ENCODE measurements at places on chromosomes 6 and 20.
A peak's percentile ranks its signal among the peaks of the same experiment; 100 is the strongest.

GRCh38 chr6:140988780-140989179, 1143.9 kb upstream of the GJE1 start:
- DNase-seq, result no peak

- DNase-seq, result no peak
Measured at GRCh38 chr20:13348311-13349234, 127.5 kb downstream of the ISM1 start.

GRCh38 chr6:4553387-4553786, 222.8 kb upstream of the CDYL start:
- DNase-seq, result no peak

- no peak for DNase-seq
Measured at GRCh38 chr20:21808139-21808538, 102.7 kb downstream of the PAX1 start.

DNA sequence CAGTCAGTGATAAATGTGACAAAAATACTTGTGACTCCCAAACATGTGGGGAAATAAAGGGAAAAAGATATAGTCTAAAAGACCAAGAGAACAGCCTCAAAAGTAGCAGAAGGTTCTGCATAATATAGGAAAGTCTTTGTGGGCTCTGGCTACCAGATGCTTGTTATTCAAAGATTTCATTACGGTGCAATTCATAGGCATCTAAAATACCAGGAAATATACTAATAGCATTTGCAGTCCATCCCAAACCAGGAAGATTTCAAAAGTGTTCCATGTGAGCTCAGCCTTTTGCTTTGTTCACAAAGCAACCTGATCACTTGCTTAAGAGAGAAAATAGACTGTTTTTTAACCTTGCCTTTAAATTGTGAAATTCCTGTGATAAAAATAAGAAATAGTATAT, 506.7 kb upstream of the MARCKS start:
- DNase-seq, result no peak

DNA sequence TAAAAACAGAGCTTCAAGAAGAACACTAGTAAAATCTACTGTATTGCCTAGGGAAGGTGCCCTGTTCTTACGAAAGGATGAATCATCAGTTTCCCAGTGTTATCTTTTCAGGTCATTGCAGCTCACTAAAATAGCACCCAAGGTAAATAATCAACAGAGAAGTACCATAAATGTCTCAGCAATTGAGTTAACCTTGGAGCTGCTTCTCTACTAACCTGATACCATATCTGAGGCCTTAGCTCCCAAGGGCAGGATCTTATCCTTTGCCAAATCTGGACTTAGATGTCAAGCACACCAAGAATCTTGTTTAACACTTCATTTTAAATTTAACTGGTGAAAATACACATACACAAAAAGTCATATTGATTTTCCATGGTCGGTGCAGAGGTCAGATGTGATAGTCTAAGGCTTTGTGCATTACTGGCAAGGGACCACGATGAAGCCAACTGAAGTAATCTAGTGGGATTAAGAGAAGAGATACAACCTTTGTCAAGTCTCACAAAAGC, 81.5 kb downstream of the EDN1 start:
- no peak for DNase-seq

- no peak for DNase-seq
Measured at GRCh38 chr6:108116546-108117426, 42.2 kb upstream of the OSTM1 start.

DNA sequence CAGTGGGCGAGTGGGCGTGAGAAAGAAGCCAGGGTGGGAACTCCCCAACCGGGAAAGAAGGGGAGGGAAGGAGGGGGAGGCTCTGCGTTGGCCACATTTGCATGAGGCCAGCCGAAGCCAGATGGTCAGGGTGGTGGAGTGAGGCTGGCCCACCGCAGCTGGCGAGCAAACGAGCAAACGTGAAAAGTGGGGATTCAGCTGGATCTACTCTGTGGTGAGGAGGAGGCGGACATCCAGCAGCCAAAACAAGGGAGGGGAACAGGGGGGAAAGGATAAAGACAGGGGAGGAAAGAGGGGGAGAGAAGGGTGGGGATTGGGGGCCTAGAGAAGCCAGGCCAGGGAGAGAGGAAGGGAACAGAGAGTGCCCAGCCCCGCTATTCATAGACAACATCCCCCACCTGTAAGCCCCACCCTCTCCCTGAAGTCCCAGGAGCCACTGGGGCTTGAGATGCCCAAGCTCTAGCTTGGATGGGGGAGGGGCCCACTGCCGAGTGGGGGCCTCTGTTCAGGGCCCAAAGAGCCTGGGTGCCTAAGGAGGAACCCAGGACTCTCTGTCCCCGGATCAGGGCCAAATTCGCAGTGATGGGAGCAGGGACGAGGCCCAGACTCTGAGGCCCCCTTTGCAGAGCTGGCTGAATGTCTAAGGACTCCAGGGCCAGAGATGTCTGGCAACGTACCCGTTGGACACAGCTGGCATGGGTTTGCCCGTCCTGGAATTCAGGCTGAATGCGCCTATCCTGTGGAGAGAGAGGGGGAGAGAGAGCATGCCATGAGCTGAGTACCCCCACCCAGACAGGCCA, 45.1 kb downstream of the CPNE5 start:
- DNase-seq, result no peak

DNA sequence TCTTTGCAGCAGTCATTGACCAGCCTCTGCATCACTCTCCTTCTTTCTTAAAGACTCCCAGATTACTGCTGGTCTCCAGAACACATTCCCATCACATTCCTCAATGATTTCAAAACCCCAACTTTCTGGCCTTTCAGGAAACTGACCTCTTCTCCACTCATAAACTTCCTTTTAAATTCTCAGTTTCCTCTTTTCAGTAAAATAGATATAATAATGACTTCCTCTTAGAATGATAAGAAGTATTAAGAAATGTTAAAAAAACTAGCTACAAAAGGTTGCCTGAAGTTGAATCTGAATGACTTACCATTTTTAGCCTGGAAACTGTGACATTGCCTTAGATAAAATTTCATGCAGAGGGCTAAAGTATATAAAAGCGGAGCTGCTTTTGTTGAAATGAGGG, 239.3 kb downstream of the OGFRL1 start:
- DNase-seq, result no peak

DNA sequence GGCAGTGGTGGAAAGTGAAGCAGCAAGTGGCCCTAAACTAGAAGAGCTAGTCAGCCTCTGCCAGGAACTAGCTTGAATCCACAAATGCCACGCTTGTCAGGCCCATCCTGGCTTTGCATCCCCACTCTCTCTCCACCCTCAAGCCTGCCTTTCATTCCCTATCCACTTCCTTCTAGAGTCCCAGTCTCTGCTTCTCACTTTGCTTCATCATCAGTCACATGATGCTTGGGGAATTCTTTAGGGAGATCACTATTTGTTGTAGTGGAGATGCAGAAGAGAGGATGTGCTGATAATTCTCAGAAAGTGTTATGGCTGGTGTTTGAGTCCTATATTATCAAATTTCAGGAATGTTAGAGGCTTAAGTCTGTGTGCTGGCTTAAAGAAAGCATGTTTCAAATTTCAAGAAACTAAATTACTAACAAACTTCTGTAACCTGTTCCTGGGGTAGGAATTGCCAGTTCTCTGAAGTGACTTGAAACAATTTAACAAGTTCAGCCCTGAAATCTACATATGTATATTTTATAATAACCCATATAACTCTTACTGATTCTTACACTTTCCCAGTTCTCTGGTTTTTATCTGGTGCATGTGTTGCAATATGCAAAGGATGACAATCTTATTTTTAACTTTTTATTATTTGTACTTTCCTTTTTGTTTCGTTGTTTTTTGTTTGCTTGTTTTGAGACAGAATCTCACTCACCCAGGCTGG, 7.5 kb downstream of the TRIM39 start:
- DNase-seq, result no peak

GRCh38 chr20:10924644-10925201, 250.9 kb upstream of the JAG1 start:
- no peak for DNase-seq

GRCh38 chr6:56938649-56939191, 16.2 kb upstream of the BEND6 start:
- peak; percentile 95 for DNase-seq

DNA sequence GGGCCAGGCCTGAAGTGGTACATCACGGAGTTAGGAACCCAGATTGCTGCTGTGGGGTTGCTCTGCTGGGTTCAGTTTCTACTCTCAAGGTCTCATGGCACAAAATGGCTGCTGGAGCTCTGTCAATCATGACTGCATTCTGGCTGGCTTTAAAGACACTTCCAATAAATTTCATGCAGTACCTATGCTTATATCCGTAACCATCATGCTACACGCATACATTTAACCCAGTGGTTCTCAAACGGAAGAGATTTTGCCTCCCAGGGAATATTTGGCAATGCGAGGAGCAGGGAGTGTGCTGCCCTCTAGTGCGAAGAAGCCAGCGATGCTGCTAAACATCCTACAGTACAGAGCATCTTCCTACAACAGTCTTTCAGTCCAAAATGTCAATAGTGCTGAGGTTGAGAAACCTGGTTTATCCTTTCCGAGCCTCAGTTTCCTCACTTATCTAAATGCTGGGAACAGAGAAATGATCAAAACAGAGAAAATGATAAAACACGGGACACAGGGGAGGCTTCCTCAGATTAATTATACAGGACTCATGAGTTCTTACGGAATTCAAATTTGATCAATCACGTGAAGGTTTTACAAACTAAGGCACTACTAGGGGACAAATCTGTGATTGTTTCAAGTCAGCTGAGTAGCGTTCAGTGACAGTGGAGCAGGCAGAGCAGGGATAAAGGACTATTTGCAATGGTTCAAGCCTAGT, 9.6 kb upstream of the SLC2A10 start:
- DNase-seq, result no peak

DNA sequence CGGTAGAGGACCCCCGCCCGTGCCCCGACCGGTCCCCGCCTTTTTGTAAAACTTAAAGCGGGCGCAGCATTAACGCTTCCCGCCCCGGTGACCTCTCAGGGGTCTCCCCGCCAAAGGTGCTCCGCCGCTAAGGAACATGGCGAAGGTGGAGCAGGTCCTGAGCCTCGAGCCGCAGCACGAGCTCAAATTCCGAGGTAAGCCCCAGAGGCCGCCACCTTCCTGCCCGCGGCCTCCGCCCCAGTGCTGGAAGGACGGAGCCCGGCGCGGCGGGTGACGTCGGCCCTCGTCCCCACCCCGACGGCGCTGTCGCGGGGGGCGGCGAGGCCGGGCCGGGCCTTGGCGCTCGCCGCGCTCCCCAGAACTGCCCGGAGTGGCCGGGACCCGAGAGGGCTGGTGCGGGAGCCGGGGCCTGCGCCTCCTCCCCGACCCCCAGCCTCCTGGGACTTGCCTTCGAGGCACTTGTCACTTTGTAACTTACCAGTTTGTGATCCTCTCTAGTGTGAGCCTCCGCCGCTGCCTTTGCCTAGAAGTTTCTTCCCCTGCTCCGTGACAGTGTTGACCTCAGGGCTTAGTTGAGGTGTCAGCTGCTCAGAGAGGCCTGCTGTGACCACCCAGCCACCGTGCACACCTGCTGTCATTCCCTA, 417 bp downstream of the VAPB start:
- no peak for DNase-seq

DNA sequence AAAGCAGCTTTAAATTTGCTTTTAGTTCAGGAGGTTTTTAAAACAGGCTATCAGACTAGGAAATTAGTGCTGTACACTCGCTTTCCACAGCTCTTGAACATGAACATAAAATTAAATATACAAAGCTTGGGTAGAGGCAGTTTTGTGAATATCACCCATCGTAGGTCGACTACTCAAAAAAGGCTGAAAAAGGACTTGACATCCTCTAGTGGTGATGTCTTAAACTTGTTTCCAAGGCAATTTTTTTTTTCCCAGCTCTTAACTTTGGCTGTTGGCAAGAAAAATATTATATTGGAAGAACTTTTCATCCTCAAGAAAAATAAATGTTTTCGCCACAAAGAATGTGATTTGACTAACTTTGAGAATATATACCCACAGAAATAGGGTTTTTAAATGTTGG, 2.9 kb downstream of the MAP7 start:
- DNase-seq, result no peak

DNA sequence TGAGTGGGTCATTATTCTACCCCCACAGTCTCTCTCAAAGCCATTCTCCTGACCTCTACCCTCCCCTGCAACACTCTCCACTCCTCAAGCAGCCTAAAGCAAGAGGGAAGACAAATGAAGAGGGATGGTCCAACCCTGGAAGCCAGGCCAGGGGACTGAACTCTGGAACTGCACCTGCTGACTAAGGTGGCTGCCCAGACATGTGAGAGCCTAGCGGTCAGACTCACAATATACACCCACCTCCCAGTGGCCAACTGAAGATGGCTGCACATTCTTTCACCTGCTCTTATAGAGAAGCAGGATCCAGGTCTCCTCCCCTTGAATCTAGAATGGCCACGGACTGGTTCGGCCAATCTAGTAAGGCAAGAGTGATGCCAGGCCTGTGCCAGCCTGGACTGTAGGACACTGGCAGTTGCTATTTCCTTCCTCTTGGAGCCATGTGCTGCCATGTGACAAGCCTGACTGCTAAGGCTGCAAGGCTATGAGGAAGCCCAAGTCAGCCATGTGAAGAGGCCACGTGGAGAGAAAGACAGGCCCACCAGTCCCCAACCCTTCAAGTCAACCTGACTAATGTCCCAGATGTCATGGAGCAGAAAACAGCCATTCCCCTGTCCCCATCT, 31.8 kb downstream of the ACSS1 start:
- DNase-seq, result no peak
